Activated CD4-positive, alpha-beta T cell treated with anti-CD3 and anti-CD28 coated beads, Interleukin-2, amount 50 U/mL, for 4 hours (primary cell): ENCODE measurements at places on chromosomes 13 and 19.

GRCh38 chr19:43489979-43490599 is 14.5 kb downstream of the PHLDB3 start:
- no peak for DNase-seq

- DNase-seq = no peak
Measured at GRCh38 chr13:69946511-69946910, 161.1 kb upstream of the ATXN8OS start.

DNA sequence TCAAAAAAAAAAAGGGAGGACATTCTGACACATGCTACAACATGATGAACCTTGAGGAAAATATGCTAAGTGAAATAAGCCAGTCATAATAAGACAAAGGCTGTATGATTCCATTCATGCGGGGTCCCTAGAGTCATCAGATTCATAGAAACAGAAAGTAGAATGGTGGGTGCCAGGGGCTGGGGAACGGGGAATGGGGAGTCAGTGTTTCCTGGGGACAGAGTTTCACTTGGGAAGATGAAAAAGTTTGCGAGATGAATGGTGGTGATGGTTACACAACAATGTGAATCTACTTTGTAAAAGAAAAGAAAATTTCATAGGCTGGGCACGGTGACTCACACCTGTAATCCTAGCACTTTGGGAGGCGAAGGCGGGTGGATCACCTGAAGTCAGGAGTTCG is 6.1 kb upstream of the CLEC4G start:
- no peak for DNase-seq

DNA sequence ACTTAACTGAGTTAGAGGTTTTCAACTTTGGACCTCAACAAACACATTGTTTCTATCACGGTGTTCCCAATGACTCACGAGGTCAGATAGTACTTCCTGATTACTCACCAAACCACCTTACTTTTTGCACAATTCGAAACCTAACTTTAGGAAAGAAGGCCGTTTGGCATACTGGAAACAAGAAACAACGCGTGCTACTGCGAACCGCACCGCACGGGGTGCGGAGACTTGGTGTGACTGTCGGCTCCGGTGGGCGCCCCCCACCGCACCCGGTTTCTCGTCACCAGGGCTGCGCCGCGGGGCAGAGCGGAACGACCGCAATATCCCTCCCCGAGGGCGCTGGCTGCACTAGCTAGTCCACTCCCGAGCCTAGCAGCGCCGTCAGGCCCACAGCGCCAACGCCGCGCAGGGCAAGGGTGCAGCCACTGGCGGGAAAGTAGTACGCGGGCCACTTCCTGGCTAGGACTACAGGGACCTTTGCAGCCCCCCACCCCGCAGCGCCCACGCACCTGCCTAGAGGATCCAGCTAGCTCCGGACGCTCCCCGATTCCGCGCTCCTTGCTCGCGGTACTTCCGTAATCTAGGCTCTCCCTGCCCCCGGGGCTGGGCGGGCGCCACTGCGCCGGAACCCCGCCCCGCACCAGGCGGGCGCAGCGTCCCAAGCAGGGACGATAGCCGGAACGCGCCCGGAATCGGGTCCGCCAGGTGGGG is at the start of gene PARP4:
TSS of gene PARP4 (minus strand) at position 582 of the 711 bp plus-strand sequence. CDS start 9,002 bp downstream, outside the sequence.
- peak; percentile 46 for DNase-seq

- DNase-seq = no peak
Measured at GRCh38 chr13:26476782-26477142, 80.7 kb upstream of the WASF3 start.

- DNase-seq = no peak
Measured at GRCh38 chr19:34241513-34242337, 12.6 kb upstream of the GARRE1 start.

GRCh38 chr19:41887711-41888382 is 4.9 kb downstream of the ARHGEF1 start:
- peak; percentile 88 for DNase-seq

DNA sequence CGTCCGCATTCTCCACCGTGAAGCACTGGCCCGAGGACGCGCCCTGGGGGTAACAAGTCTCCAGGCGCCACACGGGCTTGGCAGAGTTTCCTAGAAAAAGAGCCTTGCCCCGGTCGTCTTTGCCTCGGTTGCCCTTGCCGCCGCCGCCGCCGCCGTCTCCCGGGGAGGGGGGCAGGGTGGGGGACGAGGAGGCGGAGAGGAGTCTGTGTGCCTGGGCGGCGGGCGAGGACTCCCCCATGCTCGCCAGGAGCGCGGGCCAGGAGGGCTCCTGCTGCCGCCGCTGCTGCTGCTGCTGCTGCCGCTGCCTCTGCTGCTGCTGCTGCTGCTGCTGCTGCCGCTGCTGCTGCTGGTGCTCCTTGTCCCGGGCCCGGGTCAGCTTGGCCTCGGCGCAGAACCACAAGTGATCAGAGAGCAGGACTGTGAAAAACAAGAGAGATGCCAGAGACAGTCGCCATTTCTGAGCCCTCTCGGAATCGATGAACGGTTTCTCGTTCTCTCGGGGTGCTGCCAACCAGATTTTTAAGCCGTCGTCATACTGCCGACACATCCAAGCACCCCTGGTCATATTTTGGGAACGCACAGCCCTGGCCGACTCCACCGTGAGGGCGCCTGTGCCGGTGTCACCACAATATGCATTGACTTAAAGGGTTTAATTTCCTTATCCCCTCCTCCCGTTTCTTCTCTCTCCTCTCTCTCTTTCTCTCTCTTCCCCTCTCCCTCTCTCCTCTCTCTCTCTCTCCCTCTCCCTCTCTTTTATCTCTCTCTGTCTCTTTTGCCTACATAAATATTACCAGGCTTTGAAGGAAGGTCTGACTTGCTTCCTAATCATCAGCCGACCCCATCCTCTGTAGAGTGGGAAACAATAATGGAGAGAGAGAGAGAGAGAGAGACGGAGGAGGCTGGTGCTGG is 349.1 kb downstream of the LIG4 start:
- no peak for DNase-seq

GRCh38 chr19:52786078-52786463 is 520 bp downstream of the ZNF600 start:
- no peak for DNase-seq

- peak; percentile 89 for DNase-seq
Measured at GRCh38 chr19:5803752-5804515, 933 bp upstream of the NRTN start.

DNA sequence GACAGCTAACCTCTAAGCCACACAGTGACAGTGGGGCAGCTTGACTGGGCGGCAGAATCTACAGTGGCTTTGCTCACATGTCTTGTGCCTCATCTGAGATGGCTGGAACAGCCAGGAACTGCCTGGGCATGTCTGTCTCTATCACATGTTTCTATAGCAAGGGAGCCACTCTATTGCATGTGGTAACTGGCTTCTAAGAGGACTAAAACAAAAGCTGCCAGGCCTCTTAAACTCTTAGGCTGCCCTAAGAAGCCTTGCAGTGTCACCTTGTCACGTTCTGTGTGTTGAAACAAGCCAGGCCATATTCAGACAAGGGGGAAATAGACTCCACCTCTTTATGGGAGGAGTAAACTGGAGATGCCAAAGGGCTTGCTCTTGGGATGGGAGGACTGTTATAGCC is 122.9 kb upstream of the MAB21L1 start:
- no peak for DNase-seq

- DNase-seq = no peak
Measured at GRCh38 chr19:42850981-42851717, 28.4 kb downstream of the PSG1 start.

DNA sequence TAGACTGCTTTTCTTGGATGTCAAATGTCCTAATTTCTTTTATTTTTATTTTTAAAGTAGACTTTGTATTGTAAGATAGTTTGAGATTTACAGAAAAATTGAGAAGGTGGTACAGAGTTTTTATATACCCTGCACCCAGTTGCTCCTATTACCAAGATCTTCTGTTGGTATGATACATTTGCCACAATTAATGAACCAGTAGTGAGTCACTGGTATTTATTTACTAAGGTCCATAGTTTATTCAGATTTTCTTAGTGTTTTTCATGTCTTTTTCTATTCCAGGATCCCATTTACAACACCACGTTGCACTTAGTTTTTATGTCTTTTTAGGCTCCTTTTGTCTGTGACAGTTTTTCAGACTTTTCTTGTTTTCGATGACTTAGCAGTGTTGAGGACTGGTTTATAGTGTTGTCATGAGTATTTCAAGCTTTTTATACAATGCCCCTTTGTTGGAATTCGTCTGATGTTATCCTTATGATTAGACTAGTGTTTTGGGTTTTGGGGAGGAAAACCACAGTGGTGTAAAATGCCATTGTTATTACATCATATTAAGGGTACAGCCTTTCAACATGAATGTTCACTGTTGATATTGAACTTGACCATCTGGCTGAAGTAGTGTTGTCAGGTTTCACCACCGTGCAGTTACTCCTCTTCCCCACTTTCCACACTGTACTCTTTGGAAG is 35.9 kb downstream of the COG3 start:
- no peak for DNase-seq

- peak; percentile 30 for DNase-seq
Measured at GRCh38 chr19:33795370-33796163, 1.1 kb upstream of the KCTD15 start.

DNA sequence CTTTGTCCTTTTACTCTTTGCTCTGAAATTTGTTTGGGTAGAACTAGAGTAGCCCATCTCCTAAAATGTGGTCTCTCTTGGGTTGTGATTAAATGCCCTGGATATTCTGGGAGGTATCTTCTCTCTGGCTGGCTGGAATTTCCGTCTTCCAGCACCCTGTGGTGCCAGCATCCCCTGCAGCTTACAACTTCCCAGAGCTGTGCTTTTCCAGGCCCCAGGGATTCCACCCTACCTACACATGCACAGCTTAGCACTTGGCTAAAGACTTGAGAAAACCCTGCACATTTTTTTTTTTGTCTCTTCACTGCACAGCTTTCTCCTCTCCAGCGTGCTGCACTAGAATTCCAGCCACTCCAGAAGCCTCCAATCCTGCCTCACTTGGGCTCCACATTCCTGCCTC is 334.7 kb downstream of the IRS2 start:
- DNase-seq = no peak

DNA sequence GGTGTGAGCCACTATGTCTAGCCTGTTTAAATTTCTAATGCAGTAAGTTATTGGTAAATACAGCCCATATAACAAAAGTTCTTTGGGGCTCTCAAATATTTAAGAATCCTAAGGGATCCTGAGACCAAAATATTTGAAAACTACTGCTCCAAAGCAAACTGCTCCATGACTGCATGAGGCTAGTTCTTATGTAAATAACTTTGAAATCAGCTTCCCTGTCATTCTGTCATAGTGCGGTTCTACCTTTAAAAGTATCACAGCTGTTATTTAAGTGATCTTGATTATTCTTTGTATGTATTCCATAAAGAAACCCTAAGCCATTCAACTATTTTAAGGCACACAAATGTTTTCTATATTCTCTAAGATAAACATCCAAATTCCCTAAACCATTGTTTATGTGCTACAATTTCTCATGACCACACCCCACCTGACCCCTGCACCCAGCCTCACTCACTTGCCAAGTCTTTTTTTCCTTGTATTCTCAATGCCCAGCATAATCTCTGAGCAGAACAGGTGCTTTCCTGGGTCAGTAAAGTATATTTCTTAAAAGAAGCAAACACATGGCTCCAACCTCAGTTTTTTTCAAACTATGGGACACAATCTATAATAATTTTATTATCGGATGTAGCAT is 146.6 kb downstream of the RNF17 start:
- DNase-seq = no peak

DNA sequence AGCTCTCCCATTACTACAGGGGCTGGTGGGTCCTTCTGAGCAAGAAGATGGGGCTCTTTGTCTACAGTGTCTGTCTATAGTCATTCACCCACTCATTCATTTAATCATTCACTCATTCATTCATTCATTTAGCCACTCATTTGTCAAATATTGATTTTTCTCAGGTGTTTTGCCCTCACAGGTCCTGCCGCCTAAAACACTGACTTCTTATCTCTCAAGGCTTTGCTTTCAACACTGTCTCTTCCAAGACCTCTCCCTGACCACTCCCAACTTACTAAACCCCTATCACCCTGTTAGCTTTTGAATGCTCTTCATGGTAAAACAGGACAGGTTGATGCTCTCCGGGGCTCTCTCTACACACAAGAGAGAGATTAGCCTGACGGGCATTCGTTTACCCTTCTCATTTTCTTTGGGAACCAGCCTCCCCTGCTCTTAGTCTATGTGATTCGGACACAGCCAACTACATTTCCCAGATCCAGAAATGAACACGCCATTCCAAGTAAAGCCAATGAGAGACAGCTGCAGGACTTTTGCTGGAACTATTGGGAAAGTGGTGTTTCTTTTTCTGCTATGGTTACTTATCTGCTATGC is 22.7 kb downstream of the FAM187B start:
- no peak for DNase-seq

DNA sequence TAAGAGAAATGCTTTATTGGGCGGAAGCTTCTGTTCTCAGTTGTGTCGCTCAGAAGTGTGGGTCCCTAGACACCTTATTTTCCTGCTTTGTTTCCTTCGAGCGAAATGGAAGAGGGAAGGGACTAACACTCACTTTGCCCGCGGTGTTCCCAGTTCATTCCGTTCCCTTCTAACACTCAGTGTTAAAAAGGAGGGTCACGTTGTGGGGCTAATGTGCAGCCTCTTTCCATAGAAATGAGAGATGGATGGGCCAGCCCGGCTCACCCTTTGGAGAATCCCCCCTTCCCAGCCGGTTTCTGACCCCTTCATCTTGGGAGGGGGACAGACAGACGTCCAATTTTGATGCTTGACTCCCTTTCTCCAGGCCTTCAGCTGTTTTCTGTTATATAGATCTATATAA is 2.3 kb downstream of the ATP11A start:
- no peak for DNase-seq

DNA sequence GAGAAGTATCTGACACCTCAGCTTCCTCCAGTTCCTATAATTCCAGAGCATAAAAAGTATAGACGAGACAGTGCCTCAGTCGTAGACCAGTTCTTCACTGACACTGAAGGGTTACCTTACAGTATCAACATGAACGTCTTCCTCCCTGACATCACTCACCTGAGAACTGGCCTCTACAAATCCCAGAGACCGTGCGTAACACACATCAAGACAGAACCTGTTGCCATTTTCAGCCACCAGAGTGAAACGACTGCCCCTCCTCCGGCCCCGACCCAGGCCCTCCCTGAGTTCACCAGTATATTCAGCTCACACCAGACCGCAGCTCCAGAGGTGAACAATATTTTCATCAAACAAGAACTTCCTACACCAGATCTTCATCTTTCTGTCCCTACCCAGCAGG is 3.1 kb downstream of the KLF5 start:
- DNase-seq = no peak

- no peak for DNase-seq
Measured at GRCh38 chr13:113046883-113047244, 58.7 kb upstream of the F7 start.

DNA sequence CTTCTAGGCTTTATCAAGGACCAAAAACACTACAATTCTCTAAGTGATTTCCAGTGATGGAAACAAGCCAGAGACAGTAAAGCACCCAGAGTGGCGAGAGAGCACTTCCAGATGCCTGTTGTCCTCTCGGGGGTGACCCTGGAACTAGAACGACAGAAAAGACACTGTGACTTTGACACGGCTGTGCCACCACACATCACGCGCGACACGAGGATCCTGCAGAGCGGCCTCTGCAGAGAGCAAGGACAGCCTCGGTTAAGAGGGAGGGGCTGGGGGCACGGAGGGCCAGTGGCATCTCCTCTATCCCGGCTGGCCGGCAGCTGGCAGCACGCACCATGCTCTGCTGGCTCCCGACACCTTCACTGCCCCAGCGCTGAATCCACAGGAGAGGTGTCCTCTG is 42.3 kb downstream of the SUGP2 start:
- no peak for DNase-seq
